Activated CD8-positive, alpha-beta memory T cell treated with anti-CD3 and anti-CD28 coated beads, Interleukin-2, amount 10 ng/mL, durations not matched to agents 7 days and 5 days (primary cell): ENCODE measurements at places on chromosomes 12 and 14.

DNA sequence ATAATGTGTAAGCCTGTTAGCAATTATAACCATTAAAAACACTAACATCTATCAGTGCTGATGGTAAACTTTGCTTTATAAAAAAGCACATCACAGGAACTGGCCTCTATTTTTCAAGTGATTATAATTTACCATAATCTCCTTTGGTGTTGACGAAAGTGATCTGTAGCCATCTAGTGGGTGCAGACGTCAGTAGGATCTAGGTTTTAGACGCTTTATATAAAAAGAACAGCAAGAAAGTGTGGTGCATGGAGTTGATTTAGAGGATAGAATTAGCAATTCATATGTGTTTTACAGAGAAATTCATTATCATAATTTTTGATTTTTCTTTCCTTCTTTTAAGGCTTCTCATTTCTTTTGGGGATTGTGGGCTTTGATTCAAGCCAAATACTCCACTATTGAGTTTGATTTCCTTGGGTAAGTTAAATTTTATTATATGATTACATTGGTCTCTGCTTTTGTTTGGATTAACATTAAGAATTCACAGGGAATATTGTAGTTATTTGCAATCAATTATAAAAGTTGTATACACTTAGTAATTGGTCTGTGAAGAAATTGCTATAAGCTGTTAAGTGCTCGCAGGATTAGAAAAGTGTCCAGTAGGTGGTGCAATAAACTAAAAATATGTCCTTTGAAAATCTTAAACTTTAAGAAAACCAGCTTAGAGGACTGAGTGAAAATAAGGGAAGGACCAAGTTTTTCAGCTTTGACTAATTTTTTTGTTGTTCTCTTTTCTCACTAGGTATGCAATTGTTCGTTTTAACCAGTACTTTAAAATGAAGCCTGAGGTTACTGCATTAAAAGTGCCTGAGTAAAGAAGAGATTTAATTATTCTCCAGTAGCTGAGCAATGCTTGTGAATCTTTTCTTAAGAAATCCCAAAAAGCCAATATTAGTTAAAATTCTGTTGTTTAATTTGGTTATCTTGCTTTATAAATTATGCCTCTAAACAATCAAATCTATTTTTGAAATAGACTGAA is 59.5 kb downstream of the ETNK1 start:
- H3K27ac ChIP-seq = no peak overlapping the region
- no peak for DNase-seq
- H3K36me3 ChIP-seq = peaks cover 35% of the 10 kb centered on the region
- peaks cover 20% of the 10 kb centered on the region for H3K4me1 ChIP-seq
- no peak overlapping the region for H3K4me3 ChIP-seq

DNA sequence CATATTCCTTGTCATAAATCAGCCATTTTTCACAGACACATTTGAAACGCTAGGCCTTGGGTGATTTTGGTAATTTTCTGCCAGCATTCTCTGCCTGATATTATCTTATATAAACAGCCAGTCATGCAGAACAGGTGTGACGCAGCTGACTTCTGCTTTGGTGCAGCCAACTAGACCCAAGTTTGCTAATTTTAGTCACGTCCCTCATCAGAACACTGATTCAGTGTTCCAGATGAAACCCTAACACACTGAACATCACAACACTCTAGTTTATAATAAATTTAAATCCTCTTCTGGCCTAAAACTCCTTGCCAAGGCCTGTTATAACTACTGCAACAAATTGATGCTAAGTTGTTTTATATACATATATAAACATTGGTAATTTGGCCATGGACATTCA is 386.1 kb downstream of the SEC23A start:
- no peak for DNase-seq
- H3K4me1 ChIP-seq = no peaks in the 10 kb centered on the region
- no peaks in the 10 kb centered on the region for H3K36me3 ChIP-seq
- no peak overlapping the region for H3K27ac ChIP-seq
- no peaks in the 10 kb centered on the region for H3K27me3 ChIP-seq
- H3K4me3 ChIP-seq = no peak overlapping the region

DNA sequence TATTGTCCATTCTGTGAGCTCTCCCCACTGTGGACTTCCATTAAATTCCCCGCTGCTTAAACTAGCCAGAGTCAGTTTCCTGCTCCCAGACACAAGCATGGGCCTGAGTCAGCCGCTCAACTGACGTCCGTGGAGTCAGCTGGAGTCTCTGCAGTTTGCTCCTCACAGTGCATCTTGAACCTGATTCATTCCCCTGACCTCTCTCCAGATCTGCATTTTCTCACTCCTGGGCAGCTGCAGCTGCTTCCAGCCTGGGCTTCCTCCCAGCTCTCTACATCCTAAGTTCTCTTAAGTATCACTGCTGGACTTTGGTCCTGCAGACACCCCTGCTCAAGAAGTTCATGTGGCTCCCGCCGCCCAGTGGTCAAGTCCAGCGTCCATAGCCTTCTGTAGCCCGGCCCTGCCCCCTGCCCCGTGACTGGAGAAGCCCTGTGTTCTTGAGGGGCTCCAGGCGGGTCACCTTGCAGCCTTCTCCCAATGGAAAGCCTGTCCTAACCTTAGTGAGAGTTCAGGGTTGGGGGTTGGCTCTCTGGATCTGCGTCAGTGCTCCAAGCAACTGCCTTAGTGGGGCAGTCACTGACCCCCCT is 20.0 kb downstream of the NFKBIA start:
- DNase-seq = no peak
- no peak overlapping the region for H3K4me3 ChIP-seq
- H3K27ac ChIP-seq = no peak overlapping the region

GRCh38 chr14:54623279-54624004 is 56.5 kb downstream of the SAMD4A start:
- H3K27ac ChIP-seq = no peak overlapping the region
- no peaks in the 10 kb centered on the region for H3K27me3 ChIP-seq
- H3K4me1 ChIP-seq = peaks cover 29% of the 10 kb centered on the region
- H3K36me3 ChIP-seq = peaks cover 5% of the 10 kb centered on the region
- no peak overlapping the region for H3K4me3 ChIP-seq
- no peak for DNase-seq

DNA sequence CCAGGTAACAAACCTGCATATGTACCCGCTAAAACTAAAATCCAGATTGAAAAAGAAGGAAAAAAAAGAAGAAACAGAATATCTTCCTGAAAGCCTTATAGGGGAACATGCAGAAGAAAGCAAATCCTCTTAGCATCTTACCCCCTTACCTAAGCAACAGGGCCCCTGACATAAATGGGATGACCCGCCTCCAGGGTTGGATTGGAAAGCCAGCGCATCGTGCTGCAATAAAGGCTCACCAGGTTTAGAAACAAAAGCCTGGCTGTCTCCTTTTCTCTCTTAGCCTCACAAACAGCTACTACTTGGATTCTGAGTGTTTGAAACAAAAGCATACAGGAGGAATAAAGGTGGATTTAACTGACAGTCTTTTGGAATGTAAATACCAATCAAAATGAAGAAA is 13.8 kb upstream of the ADCK1 start:
- no peaks in the 10 kb centered on the region for H3K4me1 ChIP-seq
- peaks cover 11% of the 10 kb centered on the region for H3K27me3 ChIP-seq
- no peaks in the 10 kb centered on the region for H3K36me3 ChIP-seq
- H3K27ac ChIP-seq = no peak overlapping the region
- H3K4me3 ChIP-seq = no peak overlapping the region

GRCh38 chr12:129847063-129847462 is 56.8 kb downstream of the TMEM132D start:
- no peaks in the 10 kb centered on the region for H3K36me3 ChIP-seq
- H3K27me3 ChIP-seq = no peaks in the 10 kb centered on the region
- no peaks in the 10 kb centered on the region for H3K4me1 ChIP-seq
- DNase-seq = no peak
- no peak overlapping the region for H3K27ac ChIP-seq
- H3K4me3 ChIP-seq = no peak overlapping the region

- no peak for DNase-seq
- H3K27me3 ChIP-seq = no peaks in the 10 kb centered on the region
Measured at GRCh38 chr12:118398940-118399339, 22.6 kb downstream of the SUDS3 start.

GRCh38 chr12:125614058-125614457 is 548.8 kb downstream of the AACS start:
- no peak overlapping the region for H3K27ac ChIP-seq
- no peaks in the 10 kb centered on the region for H3K36me3 ChIP-seq
- H3K4me1 ChIP-seq = no peaks in the 10 kb centered on the region
- H3K4me3 ChIP-seq = no peak overlapping the region
- no peaks in the 10 kb centered on the region for H3K27me3 ChIP-seq
